A549 treated with Mapracorat at 1 μM for 4 hours (cell line): ENCODE measurements at places on chromosomes 12 and 14. TPM values are rescaled to one million over a fixed set of nuclear protein-coding genes. Genes with fewer than 3 reads are reported as not detected.

The ENDOU gene
- total RNA-seq = not detected in 5 replicates

The KLRD1 gene
- not detected in 5 replicates for total RNA-seq

The SOAT2 gene
- total RNA-seq = 0.14 to 0.28 TPM (median 0.23 TPM) in 5 replicates

The RPL10L gene
- total RNA-seq = not detected in 5 replicates

The FAM181A gene
- total RNA-seq = not detected in 5 replicates

The SMCO3 gene
- total RNA-seq = 0.08 to 0.10 TPM in 2 of 5 replicates, not detected in the others

The SAMD4A gene
- total RNA-seq = 10.5 to 13.3 TPM (median 11.0 TPM) in 5 replicates

The KRT6C gene
- total RNA-seq = not detected in 5 replicates

The FIGNL2 gene
- 0.20 to 0.46 TPM (median 0.23 TPM) in 5 replicates for total RNA-seq

The GALNT4 gene
- 9.1 to 16.0 TPM (median 14.7 TPM) in 5 replicates for total RNA-seq

The MYH7 gene
- not detected in 5 replicates for total RNA-seq

The BTBD7 gene
- total RNA-seq = 10.3 to 13.6 TPM (median 12.5 TPM) in 5 replicates

The CDKL1 gene
- 6.4 to 16.7 TPM (median 7.9 TPM) in 5 replicates for total RNA-seq

The APOLD1 gene
- 0.14 to 0.44 TPM (median 0.22 TPM) in 5 replicates for total RNA-seq

The KLRC1 gene
- total RNA-seq = not detected in 5 replicates

The PRH2 gene
- total RNA-seq = 0.30 to 0.39 TPM (median 0.38 TPM) in 3 of 5 replicates, not detected in the others

The AQP6 gene
- 0.11 TPM in 1 of 5 replicates, not detected in the others for total RNA-seq

The GPR162 gene
- 0.23 to 0.53 TPM (median 0.45 TPM) in 5 replicates for total RNA-seq

The NXPH4 gene
- total RNA-seq = 4.1 to 5.6 TPM (median 5.3 TPM) in 5 replicates

The INHBE gene
- total RNA-seq = 0.05 to 0.09 TPM in 2 of 5 replicates, not detected in the others

The AMDHD1 gene
- 2.1 to 3.0 TPM (median 2.3 TPM) in 5 replicates for total RNA-seq

The PTPN21 gene
- total RNA-seq = 7.6 to 9.5 TPM (median 9.0 TPM) in 5 replicates
